Activated CD4-positive, alpha-beta T cell treated with anti-CD3 and anti-CD28 coated beads for 36 hours (primary cell): ENCODE measurements at places on chromosomes 13 and 19. TPM values are rescaled to one million over a fixed set of nuclear protein-coding genes. Genes with fewer than 3 reads are reported as not detected.

- peak overlapping the region; percentile 65 for H3K27ac ChIP-seq
- peak overlapping the region; percentile 72 for H3K4me3 ChIP-seq
- H3K4me1 ChIP-seq, result peaks cover 68% of the 10 kb centered on the region
- H3K27me3 ChIP-seq, result peaks cover 39% of the 10 kb centered on the region
- peak; percentile 75 for DNase-seq
Observed at GRCh38 chr13:50126993-50127725, 111.9 kb downstream of the KCNRG start.

GRCh38 chr19:30682999-30683536, 310.9 kb downstream of the ZNF536 start:
- peak; percentile 76 for DNase-seq
- no peak overlapping the region for H3K4me3 ChIP-seq
- H3K27me3 ChIP-seq, result peaks cover 28% of the 10 kb centered on the region
- no peak overlapping the region for H3K27ac ChIP-seq

The NDUFA3 gene
- 158 TPM for total RNA-seq

The C3 gene
- 0.93 TPM for total RNA-seq

The PSG7 gene
- not detected for total RNA-seq
